Stimulated activated CD4-positive, alpha-beta T cell treated with anti-CD3 and anti-CD28 coated beads, Interleukin-15, amount 100 ng/mL, for 24 hours (primary cell): ENCODE measurements at places on chromosomes 12 and 14.

GRCh38 chr14:67468378-67468730 is 20.2 kb downstream of the TMEM229B start:
- no peak for DNase-seq

- no peak for DNase-seq
These were observed 174.2 kb upstream of the PLEKHG7 start for GRCh38 chr12:92528586-92528985.

DNA sequence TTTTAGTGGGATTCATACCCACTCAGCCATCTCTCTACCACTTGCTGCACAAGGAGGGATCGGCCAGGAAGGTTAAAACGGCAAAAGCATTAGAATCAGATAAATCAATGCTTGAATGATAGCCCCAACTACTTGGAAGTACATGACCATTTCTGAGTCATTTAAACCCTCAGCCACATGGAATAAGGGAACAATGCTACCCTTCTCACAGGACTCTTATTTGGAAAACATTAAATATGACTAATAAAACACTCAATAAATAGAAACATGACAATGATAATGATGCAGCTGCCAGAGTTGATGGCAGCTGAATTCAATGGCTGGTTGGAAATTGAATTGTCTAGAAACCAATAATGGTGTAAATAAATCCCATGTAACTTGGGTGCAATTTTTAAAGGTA is 165.4 kb downstream of the FLRT2 start:
- no peak for DNase-seq

GRCh38 chr14:91339671-91340369 is 77.8 kb downstream of the CCDC88C start:
- DNase-seq, result no peak

DNA sequence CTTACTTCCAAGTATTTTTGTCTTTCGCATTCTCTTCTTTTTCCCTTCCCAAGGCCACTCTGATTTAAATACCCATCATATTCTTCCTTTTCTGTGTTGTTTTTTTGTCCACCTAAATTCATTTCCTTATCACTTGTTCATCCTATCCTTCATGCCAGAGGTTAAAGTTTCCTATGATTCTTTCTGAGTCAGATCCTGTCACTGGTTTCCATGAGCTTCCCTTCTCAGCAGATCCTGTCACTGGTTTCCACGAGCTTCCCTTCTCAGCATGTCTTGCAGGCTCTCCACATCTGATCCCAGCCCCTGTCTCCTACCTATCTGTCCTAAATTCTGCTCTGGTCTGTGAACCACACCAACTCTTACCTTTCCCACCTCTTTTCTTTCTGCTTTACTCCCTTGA is 311.8 kb upstream of the RGS6 start:
- no peak for DNase-seq
